ENCODE measurements at places on chromosomes 5 and 9. TPM values are rescaled to one million over a fixed set of nuclear protein-coding genes. Genes with fewer than 3 reads are reported as not detected.

The C9orf153 gene
- total RNA-seq, result 0.23 TPM

The SCGB3A1 gene
- 86.9 TPM for total RNA-seq

The SPATA31D4 gene
- total RNA-seq, result not detected

The SLC6A19 gene
- total RNA-seq, result not detected

DNA sequence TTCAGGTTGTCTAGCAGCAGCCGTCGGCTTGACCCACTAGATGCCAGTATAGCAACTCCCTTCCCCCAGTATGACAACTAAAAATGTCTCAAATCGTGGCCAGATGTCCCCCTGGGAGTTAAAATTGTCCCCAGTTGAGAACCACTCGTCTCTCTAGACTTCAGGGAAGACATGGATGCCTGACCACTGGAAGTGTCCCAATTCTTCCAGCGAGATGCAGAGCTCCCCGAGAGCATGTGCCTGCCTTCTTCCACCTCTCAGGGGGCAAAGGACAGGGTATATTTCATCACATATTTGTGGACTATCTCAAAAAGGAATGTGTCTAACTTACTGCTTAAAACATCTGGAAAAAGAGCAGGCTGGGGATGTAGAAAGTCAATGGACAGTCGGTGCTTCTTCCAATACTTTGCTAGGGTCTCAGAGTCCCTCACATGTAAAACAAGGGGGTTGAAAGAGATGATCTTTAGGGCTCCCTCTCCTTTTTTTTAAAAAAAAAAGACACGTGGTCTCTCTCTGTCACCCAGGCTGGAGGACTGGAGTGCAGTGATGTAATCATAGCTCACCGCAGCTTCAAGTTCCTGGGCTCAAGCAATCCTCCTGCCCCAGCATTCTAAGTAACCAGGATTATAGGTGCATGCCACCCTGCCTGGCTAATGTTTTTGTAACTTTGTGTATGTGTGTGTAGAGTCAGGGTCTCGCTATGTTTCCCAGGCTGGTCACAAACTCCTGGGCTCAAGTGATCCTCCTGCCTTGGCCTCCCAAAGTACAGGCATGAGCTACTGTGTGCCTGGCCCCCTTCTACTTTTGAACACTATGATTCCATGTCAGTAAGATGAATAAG is 190.6 kb downstream of the DAB2IP start:
- H3K27ac ChIP-seq, result no peak overlapping the region
- H3K27me3 ChIP-seq, result no peaks in the 10 kb centered on the region
- DNase-seq, result no peak
- H3K36me3 ChIP-seq, result no peaks in the 10 kb centered on the region
- H3K4me1 ChIP-seq, result no peaks in the 10 kb centered on the region

DNA sequence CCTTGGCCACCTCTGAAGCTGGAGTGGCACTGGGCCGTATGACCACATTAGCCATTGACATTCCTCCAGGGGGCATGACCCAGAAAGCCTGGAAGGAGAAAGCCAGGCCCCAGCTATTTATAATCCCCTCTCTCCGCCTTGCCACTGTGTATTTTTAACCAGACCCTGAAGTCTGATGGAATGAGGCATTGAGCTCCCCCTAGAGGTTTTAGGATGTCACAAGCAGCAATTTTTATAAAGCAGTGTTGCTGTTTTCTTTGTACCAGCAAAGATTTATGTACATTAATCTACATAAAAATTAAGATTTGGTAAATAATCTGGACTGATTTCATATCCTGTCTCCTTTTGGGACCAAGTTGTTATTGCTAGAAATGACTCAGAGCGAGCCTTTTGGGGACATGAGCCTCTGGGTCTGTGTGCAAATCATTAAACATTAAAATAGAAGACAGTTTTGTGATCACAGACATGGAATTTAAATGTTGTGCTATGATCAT is 127.1 kb downstream of the TRIO start:
- no peaks in the 10 kb centered on the region for H3K27me3 ChIP-seq
- no peak for DNase-seq
- H3K4me3 ChIP-seq, result no peak overlapping the region
- peaks cover 32% of the 10 kb centered on the region for H3K4me1 ChIP-seq
- H3K36me3 ChIP-seq, result peaks cover 16% of the 10 kb centered on the region

GRCh38 chr5:77832938-77833337 is 56.8 kb upstream of the TBCA start:
- no peaks in the 10 kb centered on the region for H3K4me1 ChIP-seq
- DNase-seq, result no peak
- no peaks in the 10 kb centered on the region for H3K36me3 ChIP-seq
- H3K27me3 ChIP-seq, result peaks cover 23% of the 10 kb centered on the region

DNA sequence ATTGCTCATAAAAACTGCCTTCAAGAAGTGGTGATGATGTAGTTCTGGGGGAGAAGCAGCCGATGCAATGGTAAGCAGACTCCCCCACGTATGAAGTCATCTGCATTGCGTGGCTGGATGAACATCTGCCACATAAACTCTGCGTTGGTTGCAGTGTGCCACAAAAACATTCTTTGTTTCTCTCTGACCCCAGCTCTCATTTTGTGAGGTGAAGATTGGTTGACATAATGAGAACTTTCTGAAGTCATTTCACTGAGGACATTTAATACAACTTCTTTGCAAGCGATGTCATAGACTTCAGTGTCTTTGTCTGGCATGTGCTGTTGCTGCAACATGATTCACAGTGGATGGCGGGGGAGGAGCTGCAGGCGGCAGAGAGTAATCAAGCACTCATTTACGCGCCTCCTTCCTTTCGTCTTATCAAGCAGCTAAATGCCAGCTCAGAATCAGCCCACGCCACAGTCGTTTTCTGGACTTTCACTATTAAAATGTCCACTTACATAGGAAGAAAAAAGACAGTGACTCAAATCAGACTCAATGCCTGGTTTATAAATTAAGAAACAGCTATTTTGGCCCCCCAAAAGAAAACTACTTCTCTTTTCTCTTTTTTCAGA is 91.5 kb upstream of the NFIL3 start:
- no peak overlapping the region for H3K27ac ChIP-seq
- H3K27me3 ChIP-seq, result no peaks in the 10 kb centered on the region
- no peak overlapping the region for H3K4me3 ChIP-seq
- H3K4me1 ChIP-seq, result no peaks in the 10 kb centered on the region
- DNase-seq, result no peak
- no peaks in the 10 kb centered on the region for H3K36me3 ChIP-seq

- no peak overlapping the region for H3K27ac ChIP-seq
- no peak for DNase-seq
- H3K36me3 ChIP-seq, result no peaks in the 10 kb centered on the region
- H3K27me3 ChIP-seq, result no peaks in the 10 kb centered on the region
Observed at GRCh38 chr5:10214041-10214440, 35.6 kb downstream of the ATPSCKMT start.
